ENCODE measurements at places on chromosomes 1 and 21. TPM values are rescaled to one million over a fixed set of nuclear protein-coding genes. Genes with fewer than 3 reads are reported as not detected.

DNA sequence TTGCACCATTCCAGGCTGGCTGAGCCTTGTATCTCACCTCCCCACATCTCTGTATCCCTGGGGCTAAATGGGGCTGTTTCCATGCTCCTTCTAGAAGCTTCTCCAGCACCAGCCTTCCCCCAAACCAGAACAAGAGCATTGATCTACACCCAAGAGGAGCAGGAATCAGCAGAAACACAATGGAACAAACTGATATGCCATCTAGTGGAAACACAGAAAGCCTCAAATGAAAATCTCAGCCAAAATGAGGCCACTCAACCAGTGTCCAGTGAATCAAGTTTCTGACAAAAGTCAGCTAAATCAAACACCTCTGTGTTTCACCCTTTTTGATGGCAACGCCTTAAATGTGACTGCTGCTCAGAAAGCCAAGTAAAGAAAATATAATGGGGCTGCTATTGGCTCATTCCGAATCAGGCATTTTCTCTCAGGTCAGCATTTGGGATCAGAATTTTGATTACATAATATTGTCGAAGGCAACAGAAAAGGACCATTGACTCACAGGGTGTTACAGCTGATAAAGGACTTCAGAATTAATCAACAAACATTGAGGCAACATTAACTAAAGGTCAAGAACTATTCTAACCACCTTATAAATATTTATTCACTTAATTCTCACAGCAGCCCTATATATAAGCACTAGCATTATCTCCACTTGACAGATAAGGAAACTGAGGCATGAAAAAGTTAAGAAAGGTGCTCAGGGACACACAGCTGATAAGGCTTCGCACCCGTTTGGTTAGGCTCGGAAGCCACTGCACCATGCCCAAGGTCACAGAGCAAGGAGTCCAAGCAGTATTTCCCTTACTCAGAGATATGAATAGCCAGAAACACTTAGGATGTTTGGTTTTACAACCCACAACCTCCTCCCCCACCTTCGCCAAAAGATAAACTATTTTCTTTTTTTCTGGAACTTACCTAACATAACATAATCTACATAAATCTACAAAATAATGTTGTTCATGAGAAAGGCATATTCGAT is 85.8 kb upstream of the KCNJ15 start:
- no peaks in the 10 kb centered on the region for H3K27me3 ChIP-seq
- H3K27ac ChIP-seq = no peak overlapping the region
- H3K4me3 ChIP-seq = no peak overlapping the region

TSTD1 gene
- total RNA-seq = 19.1 TPM

GRCh38 chr1:64084451-64084850 is 119.0 kb upstream of the UBE2U start:
- H3K27me3 ChIP-seq = no peaks in the 10 kb centered on the region
- H3K4me1 ChIP-seq = no peaks in the 10 kb centered on the region
- no peaks in the 10 kb centered on the region for H3K36me3 ChIP-seq
- H3K27ac ChIP-seq = no peak overlapping the region

C8B gene
- 377 TPM for total RNA-seq

DNA sequence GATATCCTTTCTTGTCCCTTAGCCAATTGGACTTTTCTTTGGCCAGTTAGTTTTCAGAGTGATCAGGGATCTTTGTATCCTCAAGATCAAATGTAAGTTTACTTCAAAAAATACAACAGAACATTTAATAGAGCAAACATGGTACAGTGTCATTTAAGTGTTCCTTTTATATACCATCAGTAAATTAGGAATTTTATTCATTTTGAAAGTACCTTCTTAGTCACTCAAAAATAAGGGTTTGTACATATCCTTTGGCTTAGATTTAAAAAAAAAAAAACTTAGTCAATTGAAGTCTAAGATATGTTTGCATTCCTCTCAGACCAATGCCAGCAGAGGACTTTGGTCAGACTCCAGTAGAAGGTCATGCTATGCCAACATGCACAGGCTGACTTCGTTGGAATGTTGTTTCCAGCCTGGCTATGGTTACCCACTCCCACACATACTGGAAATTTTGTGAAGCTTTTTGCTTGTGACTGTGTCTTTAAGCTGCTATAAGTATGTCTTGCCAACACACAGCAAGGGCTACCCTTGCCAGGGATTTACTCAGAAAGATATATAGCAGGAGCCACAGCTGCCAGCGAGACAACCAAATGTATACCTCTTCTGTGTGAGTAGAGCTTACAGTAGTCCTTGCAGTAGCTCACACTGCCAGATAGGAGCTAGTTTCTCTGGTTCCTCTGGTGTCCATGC is 81.5 kb upstream of the LRIF1 start:
- no peak overlapping the region for H3K4me3 ChIP-seq
- no peaks in the 10 kb centered on the region for H3K27me3 ChIP-seq
- no peaks in the 10 kb centered on the region for H3K4me1 ChIP-seq
- no peak overlapping the region for H3K27ac ChIP-seq
- H3K36me3 ChIP-seq = no peaks in the 10 kb centered on the region

- peak overlapping the region; percentile 68 for H3K4me3 ChIP-seq
- H3K36me3 ChIP-seq = no peaks in the 10 kb centered on the region
- H3K4me1 ChIP-seq = peaks cover 22% of the 10 kb centered on the region
- no peaks in the 10 kb centered on the region for H3K27me3 ChIP-seq
- peak overlapping the region; percentile 95 for H3K27ac ChIP-seq
These were observed 668 bp downstream of the RNF11 start for GRCh38 chr1:51236531-51237350.

OR2T11 gene
- not detected for total RNA-seq

- no peak for DNase-seq
- H3K36me3 ChIP-seq = no peaks in the 10 kb centered on the region
- no peaks in the 10 kb centered on the region for H3K27me3 ChIP-seq
- no peak overlapping the region for H3K4me3 ChIP-seq
These were observed 81.0 kb upstream of the SGIP1 start for GRCh38 chr1:66452982-66453381.

GRCh38 chr21:38787461-38788274 is 18.1 kb upstream of the ETS2 start:
- H3K27ac ChIP-seq = peak overlapping the region; percentile 82
- no peaks in the 10 kb centered on the region for H3K36me3 ChIP-seq
- no peaks in the 10 kb centered on the region for H3K4me1 ChIP-seq
- H3K4me3 ChIP-seq = no peak overlapping the region
- no peaks in the 10 kb centered on the region for H3K27me3 ChIP-seq

DNA sequence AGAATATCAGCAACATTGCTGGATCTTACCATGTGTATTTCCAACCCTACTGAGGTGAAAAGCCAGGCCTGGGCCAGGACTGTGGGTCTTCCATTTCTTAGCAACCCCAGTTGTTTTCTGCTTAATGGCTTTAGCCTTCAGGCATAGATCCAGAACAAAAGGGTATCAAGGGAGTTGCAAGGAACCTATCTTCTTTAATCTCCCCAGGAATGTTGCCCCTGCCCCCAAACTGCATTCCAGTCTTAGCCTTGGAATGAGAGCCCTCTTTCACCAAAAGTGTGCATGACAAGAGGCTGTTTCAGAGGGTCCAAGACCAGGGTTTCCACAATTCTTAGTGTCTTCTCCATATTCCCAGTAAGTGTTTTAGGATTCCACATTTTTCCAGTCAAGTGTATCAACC is 87.9 kb upstream of the SOX13 start:
- no peak overlapping the region for H3K4me3 ChIP-seq
- no peak overlapping the region for H3K27ac ChIP-seq
- no peak for DNase-seq
- H3K4me1 ChIP-seq = no peaks in the 10 kb centered on the region
- no peaks in the 10 kb centered on the region for H3K27me3 ChIP-seq

TCHHL1 gene
- not detected for total RNA-seq

GRCh38 chr1:33860671-33861070 is 3.2 kb upstream of the HMGB4 start:
- H3K36me3 ChIP-seq = no peaks in the 10 kb centered on the region
- H3K27ac ChIP-seq = no peak overlapping the region
- DNase-seq = no peak
- no peak overlapping the region for H3K4me3 ChIP-seq

DNA sequence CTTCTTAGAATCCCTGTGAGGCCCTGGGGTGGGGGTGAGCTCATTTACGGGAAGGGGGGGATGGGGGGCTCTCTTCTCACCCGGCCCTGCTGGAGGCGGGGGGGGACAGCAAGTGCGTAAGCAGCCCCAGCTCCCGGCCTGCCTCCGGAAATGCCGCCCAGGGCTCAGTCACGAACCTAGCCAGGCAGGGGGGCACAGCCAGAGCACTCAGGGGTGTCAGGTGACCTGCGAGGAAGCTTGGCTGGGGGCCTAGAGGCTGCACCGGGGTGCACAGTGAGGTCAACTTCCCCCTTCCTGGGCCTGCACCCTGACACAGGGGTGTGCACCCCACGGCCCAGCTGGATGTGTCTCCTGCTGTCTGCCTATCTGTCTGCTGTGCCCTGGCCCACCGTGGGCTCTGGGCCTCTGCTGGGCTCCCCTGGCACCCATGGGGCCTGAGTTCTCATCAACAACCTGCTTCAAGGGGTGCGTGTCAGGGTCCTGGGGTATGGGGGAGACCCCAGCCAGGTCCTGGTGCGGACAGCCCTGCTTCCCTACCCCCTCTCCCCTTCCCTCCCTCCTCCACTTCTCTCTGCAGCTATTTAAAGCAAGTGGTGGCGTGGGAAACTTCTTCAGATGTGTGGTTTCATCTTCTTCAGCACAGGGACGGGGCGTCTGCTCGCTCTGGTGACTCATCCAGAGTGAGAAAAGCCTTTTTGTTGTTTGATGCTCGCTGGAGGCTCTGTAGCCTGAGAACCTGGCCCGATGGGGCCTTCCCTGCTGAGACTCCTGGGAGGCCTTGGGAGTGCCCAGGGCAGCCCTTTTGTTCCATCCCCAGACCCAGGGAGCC is 92.5 kb upstream of the RUNX3 start:
- no peak overlapping the region for H3K4me3 ChIP-seq
- no peaks in the 10 kb centered on the region for H3K36me3 ChIP-seq
- no peaks in the 10 kb centered on the region for H3K4me1 ChIP-seq
- peak; percentile 64 for DNase-seq

DNA sequence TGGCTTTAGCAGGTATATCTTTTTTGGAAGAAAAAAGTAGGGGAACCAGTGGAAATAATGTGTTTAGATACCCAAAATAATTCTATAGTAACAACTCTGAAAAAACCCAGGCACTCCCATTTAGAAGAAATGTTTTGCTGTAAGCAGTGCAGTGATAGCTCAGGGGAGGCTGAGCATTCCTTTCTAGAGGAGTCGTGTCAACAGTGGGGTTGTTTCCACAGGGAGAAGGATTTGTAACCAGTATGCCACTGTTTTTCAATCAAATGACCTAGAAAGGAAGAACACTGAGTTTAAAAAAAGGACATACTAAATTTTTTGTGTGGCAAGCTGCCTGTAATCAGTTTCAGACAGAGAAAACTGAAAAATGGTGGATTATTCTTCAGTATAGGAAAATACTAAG is 2.4 kb downstream of the PGD start:
- peaks cover 3% of the 10 kb centered on the region for H3K36me3 ChIP-seq
- no peaks in the 10 kb centered on the region for H3K27me3 ChIP-seq

ERICH3 gene
- total RNA-seq = 0.20 TPM

GRCh38 chr1:8740034-8740449 is 77.4 kb downstream of the RERE start:
- no peak for DNase-seq
- no peak overlapping the region for H3K27ac ChIP-seq
- H3K4me1 ChIP-seq = no peaks in the 10 kb centered on the region
- H3K4me3 ChIP-seq = no peak overlapping the region
- no peaks in the 10 kb centered on the region for H3K36me3 ChIP-seq

GRCh38 chr1:60615666-60616065 is 466.7 kb upstream of the NFIA start:
- no peak for DNase-seq
- no peaks in the 10 kb centered on the region for H3K4me1 ChIP-seq
- no peaks in the 10 kb centered on the region for H3K36me3 ChIP-seq
- H3K27me3 ChIP-seq = no peaks in the 10 kb centered on the region
- no peak overlapping the region for H3K4me3 ChIP-seq

Measured in right lobe of liver (tissue), 6 donors.